ENCODE measurements at places on chromosomes 1 and 21. TPM values are rescaled to one million over a fixed set of nuclear protein-coding genes. Genes with fewer than 3 reads are reported as not detected.
A peak's percentile ranks its signal among the peaks of the same experiment; 100 is the strongest.

GRCh38 chr1:62425041-62425440, 11.8 kb upstream of the USP1 start:
- DNase-seq: no peak

DNA sequence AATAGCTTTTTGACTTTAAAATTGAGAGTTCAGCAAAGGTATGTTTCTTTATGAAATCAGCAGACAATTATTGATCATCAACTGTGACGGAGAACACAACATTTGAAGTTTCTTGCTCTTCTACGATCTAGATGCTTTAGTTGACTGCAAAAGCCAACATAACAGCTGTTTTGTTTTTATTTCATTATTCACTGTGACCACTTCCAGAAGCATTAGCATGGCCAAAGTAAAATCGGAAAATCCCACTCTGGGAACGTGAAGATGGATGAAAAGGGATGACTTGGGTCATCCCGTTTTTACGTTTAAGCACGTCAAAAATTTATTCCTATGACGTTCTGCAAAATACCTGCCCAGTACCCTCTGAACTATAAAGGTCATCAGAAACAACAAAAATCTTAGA, 833.0 kb upstream of the ADAMTS5 start:
- no peak for DNase-seq

GRCh38 chr1:93638981-93639380, 42.7 kb downstream of the BCAR3 start:
- no peak for DNase-seq

Gene LIPI
- polyA plus RNA-seq: not detected

GRCh38 chr1:204475656-204476432, 18.8 kb downstream of the PIK3C2B start:
- DNase-seq: peak; percentile 38

Measured in cardiac muscle cell (in vitro differentiated cells and primary cell).